Activated CD4-positive, alpha-beta T cell treated with anti-CD3 and anti-CD28 coated beads, Interleukin-2, amount 50 U/mL, for 24 hours (primary cell): ENCODE measurements at places on chromosomes 16 and 17.

DNA sequence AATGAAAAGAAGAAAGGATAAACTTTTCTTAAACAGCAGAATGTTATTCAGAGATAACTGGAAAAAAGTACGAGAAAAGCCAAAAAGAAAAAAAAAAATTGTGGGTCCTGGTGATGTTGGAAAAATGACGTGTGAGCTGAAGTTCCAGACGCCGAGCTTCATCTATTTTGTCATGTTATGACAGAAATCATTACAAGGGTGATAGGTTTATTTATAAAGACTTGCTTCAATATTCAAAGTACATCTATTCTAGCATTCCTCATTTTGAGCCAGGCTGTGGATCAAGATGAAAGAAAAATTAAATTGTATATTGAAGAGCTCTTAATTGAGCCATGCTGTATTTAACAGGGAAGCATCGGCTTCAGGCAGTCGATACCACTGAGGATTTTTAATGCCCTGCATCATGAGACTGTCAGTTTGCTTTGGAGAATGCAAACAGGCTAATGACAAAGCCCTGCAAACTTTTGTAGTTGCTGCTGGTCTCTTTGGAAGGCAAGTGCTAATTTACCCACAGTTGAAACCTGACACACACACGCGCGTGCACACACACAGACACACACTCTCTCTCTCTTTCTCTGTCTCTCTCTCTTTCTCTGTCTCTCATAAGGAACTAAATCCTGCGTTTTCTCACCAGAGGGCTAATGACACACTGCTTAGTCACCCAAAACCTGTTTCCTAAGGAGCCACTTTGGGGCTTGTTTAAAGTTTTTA is 110.7 kb downstream of the WWOX start:
- DNase-seq, result no peak

- DNase-seq, result no peak
Measured at GRCh38 chr17:5582209-5583185, 1.8 kb downstream of the NLRP1 start.

DNA sequence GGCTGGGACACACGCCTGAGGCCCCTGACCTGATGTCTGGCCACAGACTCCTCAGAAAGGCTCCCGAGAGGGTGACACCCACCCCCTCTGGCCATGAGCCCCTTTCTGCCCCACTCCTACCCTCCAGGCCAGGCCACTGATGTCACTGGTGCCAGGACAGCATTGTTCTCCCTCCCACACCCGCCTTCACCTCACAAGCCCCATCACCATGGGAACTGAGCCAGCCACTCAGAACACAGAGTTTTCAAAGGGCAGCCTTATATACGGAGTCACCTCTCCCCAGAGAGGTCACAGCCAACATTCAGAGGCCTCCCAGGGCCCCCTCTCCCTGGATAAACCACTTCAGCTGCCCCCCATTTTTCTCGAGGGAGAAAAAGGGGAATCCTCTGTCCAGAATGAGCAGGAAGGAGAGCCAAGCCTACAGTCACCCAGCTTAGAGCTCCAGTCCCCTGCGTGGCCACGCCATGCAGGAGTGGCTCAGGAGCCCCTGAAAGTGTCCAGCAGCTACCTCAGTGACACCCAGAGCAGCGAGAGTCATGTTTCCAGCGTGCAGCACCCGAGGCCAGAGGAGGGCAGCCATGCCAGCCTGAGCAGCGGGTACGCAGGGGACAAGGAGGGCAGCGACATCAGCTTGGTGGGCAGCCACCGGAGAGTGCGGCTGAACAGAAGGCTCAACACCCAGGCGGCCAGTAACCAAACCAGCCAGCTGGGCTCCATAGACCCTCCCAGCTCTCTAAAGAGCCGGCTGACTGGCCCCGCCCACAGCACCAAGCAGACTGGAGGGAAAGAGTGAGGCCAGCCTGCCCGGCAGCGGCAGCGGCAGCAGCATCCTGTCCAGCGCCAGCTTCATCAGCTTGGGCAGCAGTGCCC is at the start of gene C16orf82:
TSS of gene C16orf82 (plus strand) at position 260 of the 870 bp plus-strand sequence.
- no peak for DNase-seq

GRCh38 chr17:43790311-43790940 is 10.2 kb downstream of the CFAP97D1 start:
- no peak for DNase-seq

DNA sequence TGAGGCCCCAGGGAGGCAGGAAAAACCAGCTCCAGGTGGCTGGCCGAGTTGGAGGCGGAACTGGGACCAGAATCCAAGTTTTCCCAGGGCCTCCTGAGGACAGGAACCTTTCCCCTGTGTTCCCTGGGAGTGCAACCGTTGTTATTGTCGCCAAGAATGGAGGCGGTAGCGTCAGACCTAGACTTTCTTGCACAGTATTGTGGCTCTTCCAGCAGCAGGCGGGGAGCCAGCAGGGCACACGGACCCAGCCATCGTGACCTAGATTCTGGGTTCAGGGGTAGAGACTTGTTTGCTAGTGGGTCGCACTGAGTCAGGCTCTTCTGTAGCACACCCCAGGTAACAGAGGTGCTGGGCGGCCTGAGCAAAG is 667 bp upstream of the KIF19 start:
- no peak for DNase-seq

GRCh38 chr16:27920391-27920891 is 143.1 kb downstream of the GSG1L start:
- DNase-seq, result no peak

DNA sequence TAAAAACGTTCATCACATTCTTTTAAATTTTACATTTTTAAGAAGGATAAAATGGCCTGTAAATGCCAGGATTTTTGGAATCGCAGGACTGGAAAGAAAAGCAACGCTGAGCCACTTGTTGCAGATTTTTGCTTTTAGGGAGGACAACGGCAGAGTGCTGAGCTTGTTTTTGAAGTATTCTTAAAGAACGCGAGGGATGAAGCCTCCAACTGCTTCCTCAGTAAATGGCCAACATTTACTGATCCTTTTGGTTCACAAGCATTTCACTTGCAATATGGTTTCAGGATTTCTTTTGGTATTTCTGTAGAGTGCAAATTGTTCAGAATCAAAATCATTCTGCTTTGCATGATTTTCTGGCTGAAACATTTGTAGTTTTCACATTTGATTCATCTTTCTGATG is 2.8 kb upstream of the KRT23 start:
- DNase-seq, result no peak

GRCh38 chr17:41456204-41456603 is 11.0 kb downstream of the KRT32 start:
- no peak for DNase-seq

- no peak for DNase-seq
Measured at GRCh38 chr17:78117027-78117981, 11.3 kb downstream of the TMC6 start.

DNA sequence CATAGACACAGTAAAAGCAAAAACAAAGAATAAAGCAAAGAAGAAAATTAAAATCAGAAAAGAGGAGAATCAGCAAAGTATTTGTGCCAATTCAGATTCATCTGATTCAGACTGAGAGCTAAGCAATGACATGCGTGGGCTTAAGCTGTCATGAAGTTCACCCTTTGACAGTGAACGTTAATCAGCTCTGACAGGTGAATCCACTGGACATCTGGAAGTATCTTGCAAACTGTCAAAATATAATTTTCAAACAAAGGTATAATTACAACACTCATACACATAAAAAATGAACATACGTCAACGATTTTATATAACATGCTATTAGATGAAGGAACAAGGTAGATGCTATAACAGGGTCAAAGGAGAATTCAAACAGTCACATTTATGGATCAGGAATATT is 596.3 kb upstream of the SALL1 start:
- DNase-seq, result no peak

DNA sequence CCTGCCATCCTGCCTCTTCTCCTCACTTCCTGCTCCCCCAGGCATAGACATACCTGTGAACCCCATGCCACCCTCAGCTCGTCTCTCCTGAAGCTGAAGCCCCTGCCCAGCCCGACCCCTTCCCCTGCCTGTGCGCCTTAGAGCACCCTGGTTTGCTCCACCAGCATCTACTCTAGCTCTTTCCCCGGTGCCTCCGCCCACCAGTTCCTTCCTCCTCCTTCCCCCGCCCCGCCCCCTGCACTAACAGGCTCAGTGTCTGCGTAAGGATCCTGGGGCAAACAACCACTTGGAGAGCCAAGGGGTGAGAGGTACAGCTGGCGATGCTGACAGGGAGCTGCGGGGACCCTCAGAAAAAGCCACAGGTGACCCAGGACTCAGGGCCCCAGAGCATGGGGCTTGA is 1.9 kb downstream of the GPR142 start:
- peak; percentile 27 for DNase-seq

DNA sequence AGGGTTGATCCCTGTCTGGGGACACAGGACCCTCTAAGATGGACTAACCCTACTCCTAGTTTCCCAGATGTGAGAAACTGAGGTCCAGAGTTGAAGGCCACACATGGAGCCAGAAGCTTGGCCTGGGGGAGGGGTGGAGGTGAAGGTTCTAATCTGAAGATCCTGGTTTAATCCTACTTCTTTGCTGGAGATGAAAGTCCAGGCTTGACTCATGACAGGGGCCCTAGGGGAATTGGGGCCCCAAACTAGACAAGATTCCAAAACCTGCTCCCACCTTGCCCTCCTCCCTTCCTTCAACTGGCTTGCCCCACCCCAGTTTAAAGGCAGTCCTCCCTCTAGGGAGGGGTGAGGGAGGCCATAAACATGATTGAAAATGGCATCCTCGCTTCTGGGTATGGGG is 21.6 kb downstream of the IGF2BP1 start:
- no peak for DNase-seq
